ENCODE measurements at places on chromosomes 12 and 14.

GRCh38 chr14:51308866-51309265 lies 68.8 kb downstream of the TMX1 start:
- no peak for DNase-seq

DNA sequence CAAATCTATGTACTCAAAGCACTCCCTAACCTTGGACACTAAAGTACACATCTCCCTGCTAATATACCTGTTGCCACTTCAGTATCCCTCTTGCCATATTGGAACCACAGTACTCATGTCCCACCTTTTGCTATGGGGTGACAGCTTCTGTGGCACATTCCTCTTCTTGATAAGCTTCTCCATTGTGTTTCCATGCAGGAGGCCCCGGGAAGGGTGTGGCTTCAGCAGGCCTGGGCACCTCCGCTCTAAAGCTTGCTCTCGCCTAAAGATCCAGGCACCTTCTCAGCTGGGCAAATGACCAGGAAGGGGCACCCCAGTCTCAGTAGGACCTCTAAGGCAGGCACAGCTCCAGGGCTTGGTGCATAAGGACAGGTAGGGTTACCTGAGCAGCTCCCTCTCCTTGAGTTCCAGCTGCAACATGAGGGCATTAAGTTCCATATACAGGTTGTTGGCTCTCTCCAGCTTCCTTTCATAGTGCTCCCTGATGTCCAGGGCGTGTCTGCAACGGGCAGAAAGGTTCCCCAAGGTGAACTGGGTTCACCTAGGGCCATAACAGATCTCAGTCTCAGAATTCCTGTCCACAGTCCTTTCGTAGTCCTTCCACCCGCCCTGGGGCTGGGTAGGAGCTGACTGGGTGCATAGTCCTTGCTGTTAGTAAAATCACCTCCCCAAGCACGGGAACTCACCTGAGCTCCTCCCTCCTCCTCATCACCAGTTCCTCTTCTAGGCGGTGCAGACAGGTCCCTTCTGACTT lies 15.9 kb downstream of the MAP3K12 start:
- DNase-seq: no peak

GRCh38 chr12:123267991-123268843 lies 3.4 kb downstream of the CDK2AP1 start:
- DNase-seq: no peak

DNA sequence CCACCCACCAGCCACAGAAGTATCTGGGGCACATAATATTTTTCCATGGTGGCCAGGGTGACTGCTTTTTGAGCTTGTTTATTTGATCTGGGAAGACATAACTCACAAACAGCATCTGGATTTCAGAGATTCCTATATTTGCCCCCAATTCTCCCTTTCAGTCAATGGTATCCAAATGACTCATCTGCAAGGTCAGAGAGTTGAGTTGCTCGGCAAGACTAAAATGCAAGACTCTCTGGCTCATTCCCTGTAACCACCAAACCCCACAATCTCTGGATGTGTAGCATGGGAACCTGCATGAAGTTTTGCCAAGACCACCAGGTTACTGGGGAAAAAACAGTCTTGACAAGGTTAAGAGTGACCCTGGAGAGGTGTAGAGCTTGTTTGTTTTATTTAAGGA lies 174.9 kb upstream of the FAR2 start:
- no peak for DNase-seq

GRCh38 chr12:42780671-42781070 lies 191.1 kb upstream of the PRICKLE1 start:
- no peak for DNase-seq

- DNase-seq: no peak
Observed at GRCh38 chr14:100861188-100861936, 35.4 kb downstream of the MEG3 start.

- no peak for DNase-seq
Observed at GRCh38 chr12:47707905-47708543, 2.2 kb upstream of the RPAP3 start.

DNA sequence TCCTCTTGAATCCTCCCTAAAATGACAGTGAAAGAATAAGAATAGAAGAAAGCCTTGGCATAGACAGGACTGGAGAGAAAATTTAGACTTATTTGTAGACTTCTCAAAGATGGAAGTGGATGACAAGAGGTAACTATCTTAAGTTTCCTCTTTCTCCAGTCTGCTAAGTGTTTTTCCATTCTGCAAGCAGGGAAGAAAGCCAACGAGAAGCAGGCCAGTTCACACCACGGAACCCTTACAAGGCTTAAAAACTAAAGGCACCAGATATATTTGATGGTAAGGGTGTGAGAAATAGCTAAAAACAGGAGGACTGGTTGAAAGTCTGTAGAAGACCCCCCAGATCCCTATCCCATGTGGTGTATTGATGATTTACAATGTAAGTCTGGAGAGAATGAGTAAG lies 82.9 kb upstream of the GPHB5 start:
- no peak for DNase-seq

- peak; percentile 16 for DNase-seq
Observed at GRCh38 chr14:20460458-20461224, 593 bp downstream of the PIP4P1 start.

DNA sequence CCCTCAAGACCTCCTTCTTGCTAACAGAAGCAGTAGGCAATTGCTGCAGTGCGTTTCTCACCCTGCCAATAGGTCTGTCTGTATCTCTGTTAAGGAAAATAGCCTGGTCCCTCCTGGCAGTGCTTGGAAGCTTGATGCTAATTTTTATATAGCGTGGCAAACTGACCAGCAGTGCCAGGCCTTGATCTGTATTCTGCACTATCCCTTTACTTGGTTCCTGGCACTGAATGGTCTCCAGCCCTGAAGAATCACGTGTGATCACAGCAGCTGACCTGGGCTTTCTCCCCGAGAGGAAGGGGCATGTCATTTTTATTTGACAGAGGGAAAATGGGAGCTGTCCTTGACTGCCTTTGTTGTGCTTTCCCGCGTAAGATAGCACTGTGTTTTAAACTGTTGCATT lies 48.7 kb upstream of the TRAF3 start:
- DNase-seq: no peak

- no peak for DNase-seq
Observed at GRCh38 chr12:129964826-129965457, 61.1 kb upstream of the TMEM132D start.

DNA sequence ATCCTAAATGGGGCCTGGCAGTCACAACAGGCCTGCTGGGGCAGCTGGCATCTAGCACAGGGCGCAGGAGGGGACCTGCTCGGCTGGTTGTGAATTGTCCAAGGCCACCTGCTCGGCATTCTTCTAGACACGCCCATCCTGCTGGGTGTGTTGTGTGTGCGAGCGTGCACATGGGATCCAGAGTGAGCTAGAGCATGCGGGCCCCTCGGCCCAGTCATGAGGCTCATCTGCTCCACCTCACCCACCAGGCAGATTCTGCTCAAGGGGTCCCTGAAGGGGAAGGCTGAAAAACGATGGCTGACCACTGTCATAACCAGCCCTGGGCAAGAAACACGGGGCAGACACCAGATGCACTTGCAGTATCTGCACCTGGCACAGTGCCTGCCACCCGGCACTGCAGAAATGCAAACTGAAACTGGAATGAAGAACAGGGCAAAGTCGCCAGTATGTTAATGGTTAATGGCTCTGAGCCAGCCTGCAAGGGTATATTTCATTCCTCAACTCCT lies 31.8 kb downstream of the MAX start:
- DNase-seq: peak; percentile 79
